ENCODE measurements at places on chromosomes 16 and 17.

- no peak for DNase-seq
These were observed 254.6 kb downstream of the HS3ST3A1 start for GRCh38 chr17:13346996-13347762.

GRCh38 chr16:73546341-73546845 is 498.5 kb upstream of the ZFHX3 start:
- DNase-seq = no peak

GRCh38 chr17:73536700-73537605 is 107.3 kb downstream of the SDK2 start:
- DNase-seq = no peak

DNA sequence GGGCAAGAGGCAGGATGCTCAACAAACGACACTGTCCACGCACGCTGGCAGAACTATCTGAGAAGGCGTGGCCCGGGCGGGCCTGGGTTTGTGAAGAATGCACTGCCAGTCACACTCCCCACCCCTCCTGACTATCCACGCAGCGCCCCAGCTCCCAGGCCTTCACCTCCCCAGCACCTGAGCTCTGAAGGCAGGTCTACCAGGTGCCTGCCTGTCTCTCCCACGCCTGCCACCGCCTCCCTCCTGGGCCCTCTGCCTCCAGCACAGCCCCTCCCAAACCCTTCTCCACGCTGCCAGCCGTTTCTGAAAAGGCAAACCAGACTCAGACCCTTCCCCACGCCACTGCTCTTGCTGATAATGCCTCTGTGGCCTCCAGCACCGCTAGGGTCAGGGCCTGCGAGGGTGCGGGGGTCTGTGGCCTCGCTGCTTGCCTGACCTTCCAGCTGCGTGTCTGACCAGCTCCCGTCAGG is 11.6 kb downstream of the MYBBP1A start:
- no peak for DNase-seq

GRCh38 chr16:53745753-53746266 is 41.9 kb downstream of the FTO start:
- no peak for DNase-seq

GRCh38 chr17:73875346-73875745 is 231.1 kb upstream of the SDK2 start:
- DNase-seq = no peak

- DNase-seq = no peak
These were observed 800 bp downstream of the FXR2 start for GRCh38 chr17:7613769-7614424.

- DNase-seq = no peak
These were observed 5.5 kb downstream of the DHODH start for GRCh38 chr16:72013888-72014581.

- DNase-seq = no peak
These were observed 5.5 kb upstream of the ERAL1 start for GRCh38 chr17:28849281-28849680.

GRCh38 chr17:15291674-15292361 is 26.7 kb upstream of the PMP22 start:
- no peak for DNase-seq

- DNase-seq = no peak
These were observed 12.0 kb downstream of the CORO7 start for GRCh38 chr16:4404247-4404966.

DNA sequence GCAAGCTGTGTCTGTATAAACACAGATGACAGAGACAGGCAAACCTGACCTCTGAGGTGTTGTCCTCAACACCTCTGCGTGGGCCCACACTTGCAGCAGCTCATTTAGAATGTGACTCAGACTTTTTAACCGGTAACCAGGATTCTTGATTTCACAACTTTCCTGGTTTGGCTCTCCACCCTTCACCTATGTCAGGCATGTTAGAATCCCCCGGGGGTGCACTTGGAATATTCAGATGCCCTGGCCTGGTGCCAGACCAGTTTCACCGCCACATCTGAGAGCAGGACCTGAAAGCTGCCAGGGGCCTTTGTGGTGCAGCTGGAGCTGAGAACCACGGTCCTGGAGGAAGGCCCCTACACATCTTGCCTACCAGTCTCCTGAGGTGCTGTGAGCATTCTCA is 4.8 kb downstream of the DHODH start:
- DNase-seq = no peak

GRCh38 chr17:41918314-41919164 is at the start of gene ACLY:
TSS of gene ACLY (minus strand) at chr17:41918951. CDS start at chr17:41913873, 5,078 bp downstream.
- DNase-seq = peak; percentile 96

DNA sequence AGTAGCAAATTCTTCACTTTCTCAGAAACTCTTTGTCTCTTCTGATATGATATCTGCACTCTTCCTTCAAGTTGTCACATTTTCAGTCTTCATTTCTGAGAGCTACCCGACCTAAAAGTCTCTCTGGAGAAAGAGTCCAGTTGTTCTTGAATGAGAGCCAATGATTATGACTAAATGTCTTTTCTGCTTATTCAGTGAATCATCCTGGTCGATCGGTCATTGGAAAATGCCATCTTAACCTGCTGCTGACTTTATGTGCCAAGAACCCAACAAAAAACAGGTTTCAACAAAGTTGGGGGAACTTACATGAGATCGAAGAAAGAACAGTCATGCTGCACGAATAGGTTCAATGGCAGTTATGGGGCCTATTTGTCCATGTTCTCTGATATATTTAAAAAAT is 15.9 kb downstream of the SOX9 start:
- no peak for DNase-seq

GRCh38 chr16:24140730-24141129 is 115.4 kb upstream of the CACNG3 start:
- DNase-seq = no peak

DNA sequence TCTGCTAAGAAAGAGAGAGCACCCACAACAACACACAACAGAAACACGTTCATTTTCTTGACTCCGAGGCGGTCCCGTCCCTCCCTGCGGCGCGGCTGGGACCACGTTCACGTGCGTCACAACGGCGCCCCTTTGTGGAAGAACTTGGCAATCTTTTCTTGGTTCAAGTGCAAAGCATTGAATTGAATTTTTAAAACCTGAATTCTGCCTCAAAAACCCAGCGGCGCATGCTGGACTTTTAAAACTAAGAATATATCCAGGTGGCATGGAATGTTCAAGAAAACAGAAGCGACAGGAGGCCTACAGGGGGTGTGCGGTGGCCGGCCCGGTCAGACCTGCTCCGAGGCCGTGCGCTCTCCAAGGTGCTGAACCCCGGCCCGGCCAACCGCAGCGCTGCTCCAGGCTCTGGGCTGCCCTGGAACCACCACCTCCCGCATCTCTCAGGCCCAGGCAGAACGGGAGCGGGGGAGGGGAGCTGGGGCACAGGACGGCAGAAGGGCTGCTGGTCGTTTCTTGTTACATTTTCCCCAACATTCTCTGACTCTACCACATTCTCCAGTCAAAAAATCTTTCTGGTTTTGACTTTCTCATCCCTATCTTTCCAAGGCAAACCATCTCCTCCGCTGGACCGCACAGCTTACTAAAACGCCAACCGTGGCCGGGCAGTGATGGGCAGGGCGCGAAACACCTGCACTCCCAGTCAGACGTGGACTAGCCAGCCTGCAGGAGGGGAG is 3.4 kb upstream of the HEXD start:
- DNase-seq = no peak

DNA sequence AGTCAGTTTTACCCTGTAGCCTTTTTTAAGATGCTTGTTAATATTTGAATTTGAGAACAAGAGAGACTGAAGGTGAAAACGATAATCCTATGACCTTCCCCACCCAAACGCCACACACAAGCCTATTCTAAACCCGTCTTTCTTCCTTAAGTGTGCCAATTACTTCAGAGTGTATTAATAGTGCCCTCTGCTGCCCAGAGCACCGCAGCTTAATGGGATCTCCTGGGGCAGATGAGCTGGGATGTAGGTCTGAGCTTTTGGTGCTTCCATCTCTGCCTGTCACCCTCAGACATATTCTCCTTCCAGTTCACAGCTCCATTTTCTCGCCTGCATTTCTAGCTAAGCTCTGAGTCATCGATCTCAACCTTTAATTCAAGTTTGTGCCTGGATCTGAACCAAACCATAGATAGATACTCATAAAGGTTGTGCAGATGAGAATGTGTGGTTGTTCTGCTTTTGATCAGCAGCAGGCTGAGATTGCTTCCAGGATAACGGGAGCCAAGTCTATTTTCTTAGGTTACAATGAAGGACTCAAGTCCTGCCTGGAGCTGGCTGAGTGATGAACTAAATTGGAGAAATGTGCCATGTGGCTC is 46.4 kb upstream of the CDH13 start:
- DNase-seq = peak; percentile 28

DNA sequence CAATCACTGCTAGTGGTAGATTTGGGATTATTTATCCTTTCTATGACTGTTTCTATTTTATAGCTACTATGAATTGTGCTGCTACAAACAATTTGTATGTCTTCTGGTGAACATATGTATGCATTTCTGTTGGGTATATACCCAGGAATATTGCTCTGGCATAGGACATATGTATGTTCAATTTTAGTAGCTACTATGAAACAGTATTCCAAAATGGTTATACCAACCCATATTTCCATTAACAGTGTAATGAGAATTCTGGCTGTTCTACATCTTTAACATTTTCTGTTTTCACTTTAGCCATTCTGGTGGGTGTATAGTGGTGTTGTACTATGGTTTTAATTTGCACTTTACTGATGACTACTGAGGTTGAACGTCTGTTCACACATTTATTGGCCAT is 57.6 kb upstream of the NACA2 start:
- DNase-seq = no peak

DNA sequence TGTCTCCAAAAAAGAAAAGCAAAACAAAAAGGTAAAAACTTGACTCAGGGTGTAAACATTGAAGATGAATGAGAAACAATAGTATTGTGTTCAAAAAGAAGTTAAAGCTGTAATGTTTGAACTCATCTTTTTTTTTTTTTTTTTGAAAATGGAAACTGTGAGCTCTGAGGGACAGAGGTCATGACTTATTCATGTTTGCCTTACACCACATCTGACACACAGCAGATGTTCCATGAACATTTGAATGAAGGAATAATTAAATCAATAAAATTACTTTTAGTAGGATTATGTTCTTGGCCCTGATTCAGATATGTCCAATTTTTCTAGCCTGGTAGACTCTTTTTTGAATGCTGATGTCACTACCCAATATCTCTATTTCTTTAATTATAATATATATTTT is 95.7 kb upstream of the MED13 start:
- no peak for DNase-seq

Measured in NCI-H2171 (cell line).